Upper lobe of right lung (tissue), 1 donor: ENCODE measurements at places on chromosomes 11 and 22. TPM values are rescaled to one million over a fixed set of nuclear protein-coding genes. Genes with fewer than 3 reads are reported as not detected.

GRCh38 chr11:120499088-120499487 is 12.5 kb upstream of the GRIK4 start:
- H3K4me1 ChIP-seq: no peaks in the 10 kb centered on the region
- no peaks in the 10 kb centered on the region for H3K27me3 ChIP-seq
- no peak for DNase-seq
- no peak overlapping the region for H3K27ac ChIP-seq
- no peaks in the 10 kb centered on the region for H3K36me3 ChIP-seq

DNA sequence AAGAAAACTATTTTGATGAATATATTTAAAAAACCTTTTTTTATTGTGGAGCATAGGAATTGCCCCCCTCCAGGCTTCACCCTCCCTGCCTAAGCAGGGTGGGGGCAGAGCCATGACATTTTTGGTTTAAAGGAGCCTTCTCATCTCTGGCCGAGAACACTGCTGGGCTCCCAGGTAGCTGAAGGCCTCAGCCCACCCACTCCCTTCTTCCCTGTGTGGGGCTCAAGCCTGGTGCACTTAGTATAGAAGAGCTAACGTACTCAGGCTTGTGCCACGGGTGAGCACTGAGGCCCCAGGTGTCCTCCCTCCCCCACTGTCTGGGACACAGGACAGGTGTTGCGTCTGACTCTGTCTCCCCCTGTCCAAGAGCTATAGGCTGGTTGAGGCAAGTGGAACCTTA is 2.2 kb upstream of the IL18BP start:
- peaks cover 7% of the 10 kb centered on the region for H3K36me3 ChIP-seq
- no peak for DNase-seq
- no peaks in the 10 kb centered on the region for H3K27me3 ChIP-seq
- H3K4me1 ChIP-seq: peaks cover 22% of the 10 kb centered on the region
- no peak overlapping the region for H3K27ac ChIP-seq
- H3K4me3 ChIP-seq: no peak overlapping the region

GRCh38 chr11:120515186-120515723 is 3.7 kb downstream of the GRIK4 start:
- DNase-seq: peak; percentile 25
- no peak overlapping the region for H3K4me3 ChIP-seq
- H3K4me1 ChIP-seq: peaks cover 4% of the 10 kb centered on the region

- H3K4me1 ChIP-seq: peaks cover 34% of the 10 kb centered on the region
- no peak for DNase-seq
- peak overlapping the region; percentile 66 for H3K27ac ChIP-seq
Observed at GRCh38 chr22:19122752-19123492, 710 bp upstream of the DGCR2 start.

DNA sequence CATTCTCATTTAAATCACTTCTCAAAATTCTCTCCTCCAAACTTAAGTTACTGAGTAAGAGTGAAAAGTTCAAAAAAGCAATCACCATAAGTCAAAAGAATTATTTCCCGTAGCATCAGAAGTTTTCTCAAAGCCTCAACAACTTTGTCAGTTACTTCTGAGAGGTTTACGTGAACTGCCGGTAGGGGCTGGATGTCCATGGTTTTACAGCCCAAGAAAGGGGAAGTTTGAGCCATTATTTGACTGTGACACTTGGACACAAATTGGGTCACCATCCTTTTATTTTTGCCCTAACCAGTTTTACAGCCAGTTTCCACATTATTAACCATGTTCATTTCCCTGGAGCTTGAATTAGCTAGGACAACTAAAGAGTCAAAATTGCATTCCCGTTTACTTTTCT is 7.5 kb downstream of the POU2AF3 start:
- no peak overlapping the region for H3K27ac ChIP-seq
- no peaks in the 10 kb centered on the region for H3K36me3 ChIP-seq
- peaks cover 5% of the 10 kb centered on the region for H3K4me1 ChIP-seq
- H3K4me3 ChIP-seq: no peak overlapping the region
- H3K27me3 ChIP-seq: no peaks in the 10 kb centered on the region

GRCh38 chr11:76762867-76763572 is 20.1 kb upstream of the TSKU start:
- no peaks in the 10 kb centered on the region for H3K27me3 ChIP-seq
- H3K36me3 ChIP-seq: no peaks in the 10 kb centered on the region
- H3K4me3 ChIP-seq: no peak overlapping the region
- no peak overlapping the region for H3K27ac ChIP-seq

GRCh38 chr11:68942751-68943271 is 38.0 kb downstream of the MRGPRD start:
- H3K27me3 ChIP-seq: no peaks in the 10 kb centered on the region
- peaks cover 17% of the 10 kb centered on the region for H3K36me3 ChIP-seq
- no peaks in the 10 kb centered on the region for H3K4me1 ChIP-seq
- H3K4me3 ChIP-seq: no peak overlapping the region
- no peak overlapping the region for H3K27ac ChIP-seq

DNA sequence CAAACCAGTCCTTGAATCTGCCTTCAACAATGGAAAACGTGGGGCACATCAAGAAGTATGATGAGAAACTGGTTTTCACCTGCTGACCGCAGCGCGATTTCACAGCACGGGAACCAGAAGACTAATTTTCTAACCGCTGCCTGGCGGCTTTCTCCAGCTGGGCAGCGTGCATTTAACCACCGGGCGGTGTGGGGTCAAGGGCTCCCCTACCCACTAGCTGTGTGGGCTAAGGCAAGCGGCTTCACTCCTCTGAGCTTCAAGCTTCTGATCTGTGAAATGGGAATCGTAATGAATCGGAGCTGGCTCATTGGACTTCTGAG is 4.2 kb downstream of the SHANK2 start:
- DNase-seq: no peak
- no peaks in the 10 kb centered on the region for H3K36me3 ChIP-seq
- peaks cover 6% of the 10 kb centered on the region for H3K4me1 ChIP-seq
- no peak overlapping the region for H3K27ac ChIP-seq
- H3K4me3 ChIP-seq: no peak overlapping the region

- no peak overlapping the region for H3K27ac ChIP-seq
- DNase-seq: no peak
- no peaks in the 10 kb centered on the region for H3K27me3 ChIP-seq
- no peaks in the 10 kb centered on the region for H3K36me3 ChIP-seq
- H3K4me3 ChIP-seq: no peak overlapping the region
Observed at GRCh38 chr11:123718469-123718868, 23.0 kb downstream of the ZNF202 start.

DNA sequence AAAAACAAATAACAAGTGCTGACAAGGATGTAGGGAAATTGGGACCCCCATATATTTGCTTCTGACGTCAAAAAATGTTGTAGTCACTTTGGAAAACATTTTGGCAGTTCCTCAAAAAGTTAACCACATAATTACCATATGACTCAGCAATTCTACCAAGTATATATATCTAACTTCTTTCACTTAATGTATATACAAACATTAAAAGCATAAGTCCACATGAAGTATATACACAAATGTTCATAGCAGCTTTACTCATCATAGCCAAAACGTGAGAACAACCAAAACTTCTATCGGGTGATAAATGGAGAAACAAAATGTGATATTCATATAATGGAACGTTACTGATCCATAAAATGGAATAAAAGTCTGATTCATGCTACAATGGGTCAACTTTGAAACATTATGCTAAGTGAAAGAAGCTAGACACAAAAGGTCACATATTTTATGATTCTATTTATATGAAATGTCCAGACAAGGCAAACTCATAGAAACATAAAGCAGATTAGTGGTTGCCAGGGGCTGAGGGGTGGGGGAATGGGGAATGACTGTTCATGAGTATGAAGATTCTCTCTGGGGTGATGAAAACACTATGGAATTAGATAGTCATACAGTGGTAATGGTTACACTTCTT is 48.7 kb upstream of the TEAD1 start:
- no peak for DNase-seq
- H3K27ac ChIP-seq: no peak overlapping the region
- H3K36me3 ChIP-seq: no peaks in the 10 kb centered on the region
- H3K4me1 ChIP-seq: no peaks in the 10 kb centered on the region

- no peak overlapping the region for H3K4me3 ChIP-seq
- no peak overlapping the region for H3K27ac ChIP-seq
- H3K4me1 ChIP-seq: no peaks in the 10 kb centered on the region
- DNase-seq: no peak
- no peaks in the 10 kb centered on the region for H3K27me3 ChIP-seq
- H3K36me3 ChIP-seq: no peaks in the 10 kb centered on the region
Observed at GRCh38 chr11:132056689-132057088, 686.3 kb downstream of the NTM start.

DNA sequence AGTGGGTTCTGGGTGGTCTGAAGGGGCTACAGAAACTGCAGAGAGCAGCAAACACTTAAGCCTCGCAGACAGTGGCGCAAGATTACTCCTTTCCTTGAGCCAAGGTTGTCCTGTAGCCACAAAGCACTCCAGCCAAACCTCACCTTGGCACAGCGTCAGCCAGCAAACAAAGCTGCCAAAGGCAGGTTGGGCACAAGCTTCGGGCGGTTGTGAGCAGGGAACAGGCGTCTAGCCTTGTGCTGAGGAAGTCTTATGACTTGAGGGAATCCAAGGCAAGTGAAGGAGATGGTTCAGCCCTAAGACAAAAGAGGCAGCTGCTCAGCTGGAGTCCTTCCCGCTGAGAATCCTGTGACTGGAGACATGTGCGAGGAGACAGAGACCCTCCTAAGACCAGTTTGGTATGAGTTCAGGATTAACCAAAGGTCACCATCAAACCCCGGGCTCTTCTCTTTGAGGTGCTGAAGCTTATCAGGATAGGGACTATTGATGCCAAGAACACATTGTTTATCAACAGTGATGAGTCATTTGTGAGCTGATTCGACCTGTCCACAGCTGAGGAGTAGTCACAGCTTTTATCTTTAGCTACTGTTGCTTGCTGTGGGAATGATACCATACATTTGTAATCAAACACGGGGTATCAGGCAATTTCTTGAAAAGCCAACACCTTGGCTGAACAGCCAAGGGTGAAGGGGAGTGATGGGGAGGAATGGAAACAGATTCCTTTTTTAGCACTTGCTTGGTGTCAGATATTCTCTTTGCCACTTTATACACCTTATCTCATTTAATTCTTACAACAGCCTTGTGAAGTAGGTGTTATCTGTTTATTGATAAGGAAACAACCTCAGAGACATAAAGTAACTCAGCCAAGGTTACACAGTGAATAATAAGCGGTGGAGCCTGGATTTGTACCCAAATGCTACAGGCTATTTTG is 4.6 kb downstream of the ADM start:
- H3K27me3 ChIP-seq: peaks cover 2% of the 10 kb centered on the region
- peak; percentile 90 for DNase-seq
- no peaks in the 10 kb centered on the region for H3K36me3 ChIP-seq
- no peak overlapping the region for H3K27ac ChIP-seq

- H3K4me3 ChIP-seq: no peak overlapping the region
- no peak overlapping the region for H3K27ac ChIP-seq
- H3K27me3 ChIP-seq: no peaks in the 10 kb centered on the region
- H3K36me3 ChIP-seq: no peaks in the 10 kb centered on the region
- H3K4me1 ChIP-seq: peaks cover 30% of the 10 kb centered on the region
Observed at GRCh38 chr22:19958083-19959042, 16.7 kb upstream of the TXNRD2 start.

DNA sequence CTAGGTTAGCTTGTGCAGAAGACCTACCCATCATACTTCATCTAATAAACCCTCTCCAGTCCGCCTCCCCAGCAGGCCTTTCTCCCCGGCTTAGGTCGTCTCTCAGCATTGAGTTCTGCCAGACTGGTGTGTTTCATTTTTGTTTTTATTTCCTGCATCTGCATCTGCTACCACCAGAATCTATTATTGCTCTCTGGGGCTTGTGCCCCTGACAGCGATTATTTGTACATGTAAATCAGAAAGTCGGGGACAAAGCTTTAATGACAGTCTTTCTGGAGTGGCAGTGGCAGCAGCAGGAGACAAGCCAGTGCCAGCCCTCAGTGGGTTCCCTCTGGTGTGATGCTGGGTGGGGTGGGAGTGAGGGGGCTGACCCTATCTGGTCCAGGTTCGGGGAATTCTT is 127.5 kb downstream of the PKNOX2 start:
- DNase-seq: no peak
- H3K36me3 ChIP-seq: no peaks in the 10 kb centered on the region
- no peaks in the 10 kb centered on the region for H3K4me1 ChIP-seq
- no peak overlapping the region for H3K27ac ChIP-seq

- H3K27ac ChIP-seq: no peak overlapping the region
- H3K4me3 ChIP-seq: no peak overlapping the region
- H3K36me3 ChIP-seq: no peaks in the 10 kb centered on the region
- H3K27me3 ChIP-seq: no peaks in the 10 kb centered on the region
- no peak for DNase-seq
- no peaks in the 10 kb centered on the region for H3K4me1 ChIP-seq
Observed at GRCh38 chr11:59953463-59954218, 10.2 kb upstream of the OOSP4A start.

DNA sequence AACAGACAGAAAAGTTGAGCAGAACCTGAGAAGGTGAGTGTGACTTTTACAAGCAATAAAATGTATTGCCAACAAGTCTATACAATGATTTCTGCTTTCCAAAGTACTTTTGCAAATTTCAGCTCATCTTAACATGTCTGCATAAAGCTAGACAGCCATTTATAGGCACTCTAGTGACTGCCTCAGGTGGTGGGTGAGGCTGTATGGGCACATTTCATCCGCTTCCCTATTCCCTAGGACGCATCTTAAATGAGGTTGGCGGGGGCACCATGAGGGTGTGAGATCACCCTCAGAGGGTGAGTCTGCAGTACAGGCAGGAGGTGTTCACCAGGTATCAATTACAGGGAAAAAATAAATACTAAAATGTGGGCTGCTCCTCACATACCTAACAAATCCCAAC is 110.1 kb downstream of the ETS1 start:
- H3K4me1 ChIP-seq: peaks cover 92% of the 10 kb centered on the region
- H3K27ac ChIP-seq: no peak overlapping the region
- H3K27me3 ChIP-seq: no peaks in the 10 kb centered on the region
- H3K36me3 ChIP-seq: peaks cover 43% of the 10 kb centered on the region
- no peak for DNase-seq

DNA sequence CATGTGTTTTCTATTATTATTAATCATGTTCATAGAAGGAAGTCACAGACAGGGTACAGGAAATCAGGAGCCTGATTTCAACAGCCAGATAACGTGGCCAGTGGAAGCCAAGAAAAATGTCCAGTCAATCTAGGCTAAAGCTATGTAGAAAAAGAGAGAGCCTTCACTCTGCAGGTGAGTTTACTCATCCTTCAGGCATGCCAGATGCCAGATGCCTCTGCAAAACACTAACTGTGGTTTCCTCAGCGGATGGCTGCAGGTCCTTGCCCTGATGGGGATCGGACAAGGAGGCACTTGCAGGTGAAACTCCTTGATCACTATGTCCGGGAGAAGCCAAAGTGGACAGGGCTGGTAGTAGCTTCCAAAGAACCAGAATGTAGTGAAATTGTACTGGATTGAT is 962.3 kb upstream of the RAG2 start:
- H3K27me3 ChIP-seq: no peaks in the 10 kb centered on the region
- H3K27ac ChIP-seq: no peak overlapping the region
- H3K36me3 ChIP-seq: no peaks in the 10 kb centered on the region

The ARSA gene
- total RNA-seq: 46.4 TPM

The PLAAT5 gene
- 3.6 TPM for total RNA-seq

The UVRAG gene
- 31.0 TPM for total RNA-seq

The RIMBP3C gene
- total RNA-seq: 0.41 TPM

The LRRC74B gene
- total RNA-seq: not detected

The GLYAT gene
- total RNA-seq: not detected

The TRIM48 gene
- not detected for total RNA-seq

The C11orf65 gene
- total RNA-seq: 0.46 TPM

The OSBP2 gene
- total RNA-seq: 6.0 TPM
